CMK (cell line): ENCODE measurements at places on chromosomes 11 and 22.

DNA sequence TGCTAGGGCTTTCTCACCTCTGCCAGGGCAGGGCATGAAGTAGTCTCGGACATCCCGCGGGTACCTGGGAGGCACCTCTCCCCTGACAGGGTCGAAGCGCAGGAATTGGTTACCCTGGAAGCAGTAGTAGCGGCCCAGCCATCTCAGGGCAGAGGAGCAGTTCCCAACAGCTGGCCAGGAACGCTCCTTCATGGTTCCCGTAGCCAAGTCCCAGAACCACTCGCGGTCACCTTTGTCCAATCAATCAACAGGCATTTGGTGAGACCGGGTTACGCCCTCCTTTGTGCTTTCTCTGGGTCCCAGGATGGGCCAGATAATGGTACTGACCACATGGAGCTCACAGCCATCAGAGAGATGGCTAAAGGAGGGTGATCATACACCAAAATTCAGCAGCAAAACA is 3.4 kb downstream of the HPX start:
- DNase-seq = no peak

DNA sequence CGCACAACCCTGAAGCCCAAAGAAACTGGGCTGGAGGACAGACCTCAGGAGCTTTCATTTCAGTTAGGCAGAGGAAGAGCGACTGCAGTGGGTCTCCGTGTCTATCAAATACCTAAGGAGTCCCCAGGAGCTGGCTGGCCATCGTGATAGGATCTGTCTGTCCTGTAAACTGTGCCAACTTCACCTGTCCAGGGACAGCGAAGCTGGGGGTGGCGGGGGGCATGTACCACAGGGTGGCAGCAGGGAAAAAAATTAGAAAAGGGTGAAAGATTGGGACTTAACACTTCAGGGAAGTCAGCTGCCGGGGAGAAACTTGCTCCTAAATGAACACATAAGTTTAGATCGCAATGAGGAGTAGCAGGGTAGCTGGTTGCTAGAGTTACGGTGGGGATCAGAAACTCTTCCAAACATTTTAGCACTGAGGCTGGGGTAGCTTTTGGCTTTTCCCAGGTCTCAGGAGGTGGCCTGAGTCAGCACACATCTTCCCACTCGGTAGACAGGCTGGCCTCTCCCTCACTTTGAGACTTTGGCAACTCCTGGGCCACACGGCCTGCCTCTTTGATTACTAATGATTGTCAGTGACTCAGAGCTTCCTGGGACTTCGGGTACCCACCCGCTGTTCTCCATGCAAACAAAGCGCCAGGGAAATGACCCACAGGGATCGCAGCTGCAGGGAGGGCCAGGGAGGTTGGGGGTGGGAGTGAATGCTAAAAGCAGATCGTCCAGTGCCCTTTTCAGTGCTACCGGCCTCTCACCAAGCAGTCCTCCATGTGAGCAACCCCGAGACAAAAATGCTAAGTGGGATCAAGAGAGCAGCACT is 2.9 kb upstream of the MTFP1 start:
- DNase-seq = no peak

DNA sequence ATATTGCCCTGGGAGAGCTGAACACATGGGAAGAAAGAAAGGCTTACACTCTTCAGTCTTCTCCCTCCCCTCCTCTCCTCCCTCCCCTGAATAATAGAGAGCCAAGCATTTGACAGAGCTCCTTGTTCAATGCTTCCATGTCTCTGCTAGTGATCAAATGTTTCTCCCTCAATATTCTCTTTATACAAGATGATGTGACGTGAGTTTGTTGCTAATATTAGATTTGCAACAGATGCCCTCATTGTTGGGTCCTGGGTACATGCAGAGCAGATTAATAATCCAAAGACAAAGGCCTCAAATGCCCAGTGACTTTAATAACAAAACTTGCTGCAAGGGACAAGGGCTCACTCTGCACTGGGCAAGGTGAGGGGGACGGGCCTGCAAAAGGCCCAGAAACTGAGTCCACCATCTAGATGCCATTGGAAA is 7.1 kb upstream of the ENDOD1 start:
- no peak for DNase-seq

GRCh38 chr22:38867471-38868285 is 4.3 kb downstream of the CBX6 start:
- DNase-seq = no peak

GRCh38 chr22:25167834-25168601 is 31.6 kb upstream of the CRYBB3 start:
- DNase-seq = no peak
